ENCODE measurements at places on chromosomes 7 and 10.

DNA sequence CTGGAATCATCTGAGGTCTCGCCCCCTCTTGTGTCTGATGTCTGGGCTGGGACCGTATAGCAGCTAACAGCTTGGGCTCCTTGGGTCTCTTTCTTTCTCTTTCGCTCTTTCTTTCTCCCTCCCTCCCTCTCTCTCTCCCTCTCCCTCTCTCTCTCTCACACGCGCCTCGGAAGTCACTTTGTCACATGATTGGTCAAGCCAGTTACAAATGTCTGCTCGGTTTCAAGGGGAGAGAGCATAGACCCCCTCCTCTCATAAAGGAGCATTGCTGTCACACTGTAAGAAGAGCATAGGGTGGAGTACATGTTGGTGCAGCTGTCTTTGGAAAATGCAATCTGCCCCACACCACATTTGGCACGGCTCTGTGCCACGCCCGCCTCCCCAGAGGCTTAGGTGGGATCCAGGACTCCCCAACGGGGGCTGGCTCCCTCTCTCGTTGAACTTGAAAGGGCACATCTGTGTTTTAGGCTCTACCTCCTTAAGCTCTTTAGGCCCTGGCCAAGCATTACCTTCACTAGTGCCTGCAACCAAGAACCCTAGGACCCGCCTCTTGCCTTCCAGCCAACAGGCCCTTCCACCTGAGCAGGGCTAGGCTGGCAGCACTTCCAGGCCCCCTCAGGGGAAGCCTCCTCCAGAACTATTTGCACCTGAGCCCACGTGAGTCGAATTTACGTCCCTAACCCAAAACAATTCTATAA, 61.9 kb upstream of the CACUL1 start:
- DNase-seq, result no peak

- DNase-seq, result peak; percentile 39
Observed at GRCh38 chr7:101784292-101785127, 32.9 kb upstream of the CUX1 start.

GRCh38 chr10:50874723-50875122, 10.7 kb downstream of the A1CF start:
- no peak for DNase-seq

- DNase-seq, result no peak
Observed at GRCh38 chr7:40795607-40796006, 660.8 kb downstream of the SUGCT start.

DNA sequence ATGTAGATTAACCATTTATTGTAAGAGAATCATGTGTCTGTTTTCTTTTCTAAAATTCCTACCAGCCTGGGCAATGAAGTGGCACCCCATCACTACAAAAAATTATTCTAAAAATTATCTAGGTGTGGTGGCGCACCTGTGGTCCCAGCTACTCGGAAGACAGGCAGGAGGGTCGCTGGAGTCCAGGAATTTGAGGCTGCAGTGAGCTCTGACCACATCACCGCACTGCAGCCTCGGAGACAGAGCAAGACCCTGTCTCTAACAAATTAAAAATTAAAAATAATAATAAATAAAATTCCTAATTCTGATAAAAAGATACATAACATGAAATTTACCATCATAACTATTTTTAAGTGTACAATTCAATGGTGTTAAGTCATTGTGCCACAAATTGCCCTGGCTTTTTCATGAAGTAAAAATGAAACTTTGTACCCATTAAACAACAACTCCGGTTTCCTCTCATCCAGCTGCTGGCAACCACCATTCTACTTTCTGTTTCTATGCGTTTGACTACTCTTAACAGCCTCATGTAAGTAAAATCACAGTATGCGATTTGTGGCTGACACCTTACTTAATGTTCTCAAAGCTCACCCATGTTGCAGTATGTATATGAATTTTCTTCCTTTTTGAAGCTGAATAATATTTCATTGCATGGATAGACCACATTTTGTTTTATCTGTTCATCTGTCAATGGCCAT, 20.6 kb upstream of the USP6NL start:
- no peak for DNase-seq

DNA sequence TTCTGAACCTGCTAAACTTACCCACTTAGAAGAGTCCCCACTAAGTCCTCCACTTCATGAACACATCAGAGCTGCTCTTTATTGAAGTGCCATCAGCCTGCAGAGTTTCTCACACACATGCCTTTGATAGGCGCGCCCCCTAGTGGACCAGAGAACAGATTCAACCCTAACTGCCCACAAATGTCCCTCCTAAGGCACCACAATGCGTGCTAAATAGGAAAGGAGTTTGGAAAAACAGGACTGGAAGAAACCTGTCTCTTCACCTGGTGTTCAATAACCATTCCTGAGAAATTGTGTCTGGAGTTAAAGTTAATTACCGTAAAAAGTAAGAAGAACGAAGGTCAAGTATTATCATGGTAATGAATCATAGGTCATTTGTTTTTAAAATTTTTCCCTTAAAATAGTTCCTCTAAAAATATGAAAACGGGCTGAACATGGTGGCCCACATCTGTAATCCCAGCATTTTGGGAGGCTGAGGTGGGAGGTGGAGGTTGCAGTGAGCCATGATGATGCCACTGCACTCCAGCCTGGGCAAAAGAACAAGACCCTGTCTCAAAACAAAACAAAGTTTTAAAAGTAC, 249.7 kb downstream of the ELMO1 start:
- peak; percentile 93 for DNase-seq

DNA sequence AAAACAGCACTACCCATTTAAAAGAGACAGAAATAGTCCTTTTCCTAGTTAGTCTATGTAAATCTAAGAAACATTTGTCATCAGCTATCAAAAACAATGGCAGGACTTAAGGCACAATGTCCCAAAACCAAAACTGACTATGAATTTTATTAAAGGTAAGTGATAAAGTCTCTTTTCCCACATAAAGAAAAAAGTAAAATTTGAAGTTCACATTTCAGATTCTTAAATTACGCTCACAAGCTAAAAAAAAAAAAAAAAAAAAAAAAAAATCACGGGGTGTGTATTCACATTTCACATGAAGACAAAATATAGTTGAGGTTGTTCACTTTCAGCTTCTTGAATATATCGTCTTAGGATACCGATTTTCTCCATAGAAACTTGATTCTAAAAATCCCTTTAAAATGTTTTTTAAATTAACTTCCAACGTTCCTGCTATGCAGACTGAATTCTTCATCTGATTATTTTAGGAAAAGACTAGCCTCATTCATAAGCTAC, 1.6 kb downstream of the P4HA1 start:
- no peak for DNase-seq

DNA sequence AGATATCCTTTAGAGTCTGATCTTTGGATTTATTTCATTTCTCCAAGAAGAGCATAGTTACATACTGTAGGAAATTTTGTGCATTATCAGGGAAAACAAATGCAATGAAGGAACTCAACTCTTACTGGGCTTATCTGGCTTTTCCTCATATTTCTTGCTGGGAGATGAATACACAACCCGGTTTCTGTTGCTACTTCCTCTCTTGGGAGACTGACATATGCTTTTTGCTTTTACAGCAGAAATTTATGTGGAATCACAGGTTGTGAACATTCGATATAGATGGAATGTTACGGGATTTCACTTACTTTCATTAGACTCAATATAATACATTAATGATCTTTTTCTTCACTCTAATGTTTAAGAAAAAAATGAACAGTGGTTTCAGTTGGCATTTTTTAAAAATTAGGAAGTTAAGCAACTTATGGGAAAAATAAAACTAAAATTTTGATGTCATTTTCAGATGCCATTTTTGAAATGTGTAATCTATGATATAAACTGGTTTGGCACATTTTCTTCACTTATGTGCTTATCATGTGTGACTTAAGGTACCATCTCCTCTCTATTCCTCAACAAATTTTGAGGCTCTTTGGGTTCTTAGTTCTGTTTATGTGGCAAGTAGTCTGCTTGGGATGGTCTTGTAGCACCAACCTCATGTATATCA, 7.1 kb downstream of the SND1 start:
- DNase-seq, result no peak

GRCh38 chr7:91945476-91945875, 4.8 kb downstream of the AKAP9 start:
- no peak for DNase-seq

GRCh38 chr7:37212556-37212955, 236.1 kb downstream of the ELMO1 start:
- peak; percentile 61 for DNase-seq

- no peak for DNase-seq
Observed at GRCh38 chr7:46486256-46487206, 565.5 kb upstream of the IGFBP3 start.

DNA sequence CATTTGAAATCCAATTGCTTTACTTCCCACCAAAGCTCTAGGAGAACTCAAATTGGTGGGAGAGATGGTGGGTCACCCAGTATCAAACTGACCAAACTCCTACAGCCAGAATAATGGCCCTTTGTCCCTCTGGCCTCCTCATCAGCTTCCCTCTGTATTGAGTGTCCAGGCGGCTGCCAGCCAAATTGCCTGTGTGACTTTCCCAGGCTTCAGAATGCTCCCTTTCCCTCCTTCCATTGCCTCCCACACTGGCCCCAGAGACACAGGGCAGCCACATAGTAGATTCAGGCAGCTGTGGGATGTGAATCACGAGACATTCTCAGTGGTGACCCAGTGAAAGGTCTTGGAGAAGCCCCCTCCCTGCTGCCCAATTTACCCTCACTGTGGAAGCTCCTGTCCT, 12.7 kb upstream of the VDAC2 start:
- DNase-seq, result no peak

GRCh38 chr10:57696641-57697040, 571.1 kb downstream of the IPMK start:
- DNase-seq, result no peak

Measured in eye (tissue), 1 donor.